ENCODE measurements at places on chromosomes 1 and 21.
A peak's percentile ranks its signal among the peaks of the same experiment; 100 is the strongest.

DNA sequence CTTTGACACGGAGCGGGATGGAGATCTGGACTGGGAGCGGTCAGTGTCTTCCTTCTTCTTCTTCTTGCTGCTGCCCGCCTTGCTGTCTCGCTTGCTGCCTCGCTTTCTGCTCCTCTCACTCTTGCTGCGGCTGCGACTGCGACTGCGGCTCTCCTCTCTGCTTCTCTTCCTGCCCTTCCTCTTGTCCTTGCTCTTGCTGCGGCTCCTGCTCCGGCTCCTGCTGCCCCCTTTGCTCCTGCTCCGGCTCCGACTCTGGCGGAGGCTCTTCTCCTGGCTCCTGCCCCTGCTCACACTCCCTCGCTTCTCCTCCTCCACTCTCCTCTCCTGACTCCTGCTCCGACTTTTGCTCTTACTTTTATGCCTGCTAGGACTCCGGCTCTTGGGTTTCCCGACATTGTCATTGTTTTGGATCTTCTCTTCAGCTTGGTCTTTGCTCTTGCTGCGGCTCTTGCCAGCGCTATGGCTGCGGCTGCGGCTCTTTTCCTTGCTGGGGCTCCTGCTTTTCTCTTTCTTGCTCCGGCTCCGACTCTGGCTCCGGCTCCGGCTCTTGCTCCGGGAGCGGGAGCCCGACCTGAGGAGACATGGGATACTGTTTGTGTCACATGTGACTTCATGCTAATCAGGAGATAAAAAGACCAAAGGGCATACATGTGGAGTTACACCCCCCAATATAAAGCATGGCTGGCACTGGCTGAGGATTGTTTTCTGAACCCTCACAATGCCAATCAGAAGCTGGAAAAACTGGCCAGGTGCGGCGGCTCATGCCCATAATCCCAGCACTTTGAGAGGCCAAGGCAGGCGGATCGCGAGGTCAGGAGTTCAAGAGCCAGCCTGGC, 25.2 kb upstream of the TMEM200B start:
- DNase-seq = no peak

GRCh38 chr1:223834660-223835263, 11.0 kb downstream of the TP53BP2 start:
- peak; percentile 15 for DNase-seq

DNA sequence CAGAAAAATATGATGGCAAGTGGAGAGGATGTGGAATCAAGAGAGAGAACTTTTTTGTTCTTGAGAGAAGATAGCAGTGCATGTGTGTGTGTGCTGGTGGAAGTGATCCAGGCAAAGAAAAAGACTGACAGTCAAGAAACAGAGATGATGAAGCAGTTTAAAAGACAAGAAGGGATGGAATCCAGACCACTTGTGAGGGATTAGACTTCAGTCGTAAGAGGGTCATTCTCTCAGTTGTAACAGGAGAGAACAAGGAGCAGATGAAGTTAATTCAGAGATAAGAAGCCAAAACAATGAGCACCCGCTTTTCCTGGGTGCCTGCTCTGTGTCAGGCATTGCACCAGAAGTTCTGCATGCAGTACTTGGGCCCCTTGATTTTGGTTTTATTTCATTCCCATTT, 76.6 kb downstream of the RNF220 start:
- no peak for DNase-seq

- DNase-seq = peak; percentile 63
These were observed 17.2 kb upstream of the RASSF5 start for GRCh38 chr1:206489980-206490770.

GRCh38 chr1:228753287-228753686, 18.0 kb downstream of the RHOU start:
- no peak for DNase-seq

DNA sequence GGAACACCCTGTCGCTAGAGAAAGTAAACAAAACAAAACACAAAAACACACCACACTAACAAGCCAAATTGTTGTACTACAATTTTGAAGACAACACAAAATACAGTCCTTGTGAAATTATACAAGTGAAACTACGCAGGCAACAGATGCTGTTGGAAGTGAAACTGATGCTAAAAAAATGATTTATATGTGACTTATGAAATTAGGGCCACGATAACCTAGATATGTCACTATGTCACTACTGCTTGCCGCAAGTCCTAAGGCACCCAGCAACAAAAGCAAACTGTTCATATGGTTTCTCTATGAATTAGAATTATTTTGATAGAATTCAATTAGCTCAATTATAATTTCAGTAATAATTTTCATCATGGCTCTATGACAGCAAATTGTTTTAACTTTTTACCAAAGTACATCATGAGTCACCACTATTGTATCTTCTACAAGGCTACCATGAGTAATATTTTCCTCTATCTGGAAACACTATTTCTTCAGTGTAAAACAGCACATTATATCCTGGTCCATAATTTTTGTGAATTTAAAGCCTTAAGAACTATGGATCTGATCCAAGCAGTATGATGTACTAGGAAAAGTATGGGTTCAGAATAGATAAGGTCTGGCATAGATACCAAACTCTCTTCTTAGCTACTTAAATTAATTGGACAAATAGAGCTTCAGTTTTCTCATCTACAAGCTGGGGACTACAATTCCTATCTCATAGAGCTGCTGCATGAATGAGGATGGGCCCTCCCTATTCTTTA, 216.3 kb downstream of the COL11A1 start:
- no peak for DNase-seq

- no peak for DNase-seq
These were observed 105.3 kb upstream of the CLDN14 start for GRCh38 chr21:36584980-36585940.

DNA sequence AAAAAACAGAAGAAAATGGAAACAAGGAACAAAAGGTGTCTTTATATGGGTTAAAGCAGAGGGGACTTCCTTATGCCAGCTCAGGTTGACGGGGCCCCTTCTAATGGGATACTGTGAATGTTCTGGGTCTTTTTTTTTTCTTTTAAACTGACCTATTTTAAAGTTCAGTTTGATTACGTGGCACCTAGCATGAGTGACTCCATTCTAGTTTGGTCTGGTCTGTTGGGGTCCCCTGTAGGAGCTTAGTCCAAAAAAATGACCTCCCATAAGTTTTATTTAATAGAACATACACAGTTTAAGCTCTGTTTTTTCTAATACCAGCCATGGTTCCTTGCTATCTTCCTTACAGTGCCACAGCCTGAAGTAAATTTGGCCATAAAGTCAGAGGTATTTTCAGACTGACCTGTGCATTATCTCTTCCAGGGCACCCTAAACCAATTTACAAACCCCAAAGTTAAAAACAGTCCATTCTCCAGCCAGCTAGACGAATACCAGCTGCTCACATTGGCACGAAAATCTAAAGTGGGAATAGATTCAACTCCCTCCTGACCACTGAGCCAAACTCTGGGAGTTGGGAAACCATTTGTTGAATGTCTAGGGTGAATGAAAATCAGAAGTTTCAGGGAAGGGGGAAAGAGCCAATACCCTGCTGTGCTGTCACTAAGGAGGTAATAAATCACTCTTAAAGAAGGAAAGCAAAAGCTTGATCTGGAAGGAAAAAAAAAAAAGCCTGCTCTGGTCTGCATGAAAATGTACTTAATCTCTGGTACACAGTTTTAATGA, 42.4 kb downstream of the AKNAD1 start:
- peak; percentile 47 for DNase-seq

DNA sequence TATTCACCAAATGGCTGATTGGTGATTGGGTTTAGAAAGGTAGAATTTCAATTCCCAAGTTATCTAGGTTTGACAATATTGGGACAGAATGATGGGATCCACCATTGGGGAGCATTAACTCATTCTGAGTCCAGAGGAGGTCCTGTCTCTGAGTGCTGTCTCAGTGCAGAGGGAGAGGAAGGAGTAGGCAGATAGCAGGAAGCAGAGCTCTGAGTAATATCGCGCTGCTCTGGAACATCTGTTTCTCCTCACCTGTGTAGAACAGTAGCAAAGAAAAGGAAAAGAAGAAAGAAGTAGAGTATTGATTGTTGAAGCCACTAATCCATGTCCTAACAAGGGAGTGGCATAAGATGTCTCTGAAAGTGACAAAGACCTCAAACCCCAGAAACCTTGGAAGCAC, 1657.8 kb downstream of the MRPL39 start:
- DNase-seq = no peak

GRCh38 chr1:116314305-116314919, 58.6 kb upstream of the ATP1A1 start:
- DNase-seq = no peak

GRCh38 chr1:202214089-202214843, 20.7 kb downstream of the LGR6 start:
- no peak for DNase-seq

DNA sequence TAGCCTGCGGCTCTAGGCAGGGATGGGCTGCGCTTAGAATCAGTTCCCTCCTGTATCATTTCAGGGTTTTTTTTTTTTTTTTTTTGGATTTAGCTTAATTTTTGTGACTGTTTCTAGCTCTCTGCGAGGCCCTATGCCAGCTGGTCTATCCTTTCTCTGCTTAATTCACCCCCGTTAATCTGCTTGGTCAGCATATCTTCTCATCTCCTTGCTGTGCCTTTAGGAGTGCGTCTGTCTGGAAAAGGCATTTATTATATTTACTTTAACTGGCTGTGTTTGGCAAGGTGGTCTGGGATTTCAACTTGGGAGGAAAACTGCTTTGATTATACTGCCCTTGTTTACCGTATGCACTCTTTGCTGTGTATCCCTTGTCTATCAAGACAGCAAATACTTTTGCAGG, 184.8 kb upstream of the KIAA0040 start:
- no peak for DNase-seq

- no peak for DNase-seq
These were observed 34.0 kb downstream of the BACH1 start for GRCh38 chr21:29332461-29333362.

DNA sequence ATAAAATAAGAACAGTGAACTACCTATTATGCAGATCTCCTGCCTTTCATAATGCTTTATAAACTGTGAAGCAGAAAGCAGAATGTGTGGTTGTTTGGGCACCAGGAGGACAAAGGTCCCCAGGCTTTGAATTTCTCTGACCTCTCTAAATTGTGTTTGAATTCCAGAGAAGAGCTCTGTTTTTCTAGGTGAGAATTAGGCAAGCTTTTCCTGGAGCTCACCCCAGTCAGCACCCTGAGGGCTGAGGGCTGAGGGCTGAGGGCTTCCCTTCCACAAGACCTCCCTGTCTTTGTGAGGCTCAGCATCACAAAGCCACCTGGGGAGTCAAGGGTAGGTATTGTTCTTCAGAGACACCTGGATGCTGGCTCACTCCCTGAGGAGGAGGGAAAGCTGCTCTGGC, 45.5 kb upstream of the LRIG2 start:
- DNase-seq = no peak

GRCh38 chr1:247131236-247131635, 27.1 kb upstream of the ZNF669 start:
- DNase-seq = no peak

GRCh38 chr1:246355411-246356230, 151.5 kb downstream of the SMYD3 start:
- no peak for DNase-seq

All from midbrain (tissue), 1 donor.